ENCODE measurements at places on chromosomes 1 and 21. TPM values are rescaled to one million over a fixed set of nuclear protein-coding genes. Genes with fewer than 3 reads are reported as not detected.

DNA sequence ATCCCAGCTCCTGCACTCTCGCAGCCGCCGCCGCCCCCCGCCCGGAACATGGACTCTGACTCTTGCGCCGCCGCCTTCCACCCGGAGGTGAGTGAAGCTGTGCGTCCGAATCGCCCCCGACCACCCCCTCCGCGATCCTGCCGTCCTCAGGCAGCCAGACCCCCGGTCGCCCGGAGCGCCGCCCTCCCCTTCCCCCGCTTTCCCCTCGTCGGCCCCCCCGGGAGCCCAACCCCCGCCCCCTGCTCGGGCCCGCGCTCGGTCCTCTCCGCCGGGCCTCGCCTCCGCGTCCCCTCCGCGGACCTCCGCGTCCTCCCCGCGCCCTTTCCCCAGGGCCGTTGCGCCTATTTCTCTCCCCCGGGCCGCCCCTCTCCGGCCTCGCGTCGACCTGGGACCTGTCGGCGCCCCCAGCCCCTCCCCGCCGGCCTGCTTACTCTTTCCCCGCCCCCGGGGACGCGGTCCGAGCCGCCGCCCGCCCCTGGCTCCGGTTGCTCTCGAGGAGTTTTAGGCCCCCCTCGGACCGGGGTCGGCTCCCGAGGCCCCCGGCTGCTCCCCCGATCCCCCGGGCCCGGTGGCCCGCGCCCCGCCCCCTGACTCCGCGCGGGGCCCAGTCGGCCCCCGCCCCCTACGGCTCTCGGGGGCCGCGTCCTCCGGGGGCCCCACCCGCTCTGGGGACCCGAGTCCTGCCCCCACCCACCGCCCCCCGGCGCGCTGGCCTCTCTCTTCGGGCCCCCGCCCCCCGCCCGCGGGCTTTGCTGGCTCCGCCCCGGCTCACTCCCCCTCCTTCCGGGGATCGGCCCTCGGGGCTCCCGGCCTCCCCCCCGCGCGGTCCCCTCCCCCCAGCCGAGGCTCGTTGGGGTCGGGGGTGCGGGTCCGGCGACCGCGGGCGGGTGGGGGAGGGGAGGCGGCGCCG is 743 bp downstream of the PHF13 start:
- DNase-seq: peak; percentile 51

DNA sequence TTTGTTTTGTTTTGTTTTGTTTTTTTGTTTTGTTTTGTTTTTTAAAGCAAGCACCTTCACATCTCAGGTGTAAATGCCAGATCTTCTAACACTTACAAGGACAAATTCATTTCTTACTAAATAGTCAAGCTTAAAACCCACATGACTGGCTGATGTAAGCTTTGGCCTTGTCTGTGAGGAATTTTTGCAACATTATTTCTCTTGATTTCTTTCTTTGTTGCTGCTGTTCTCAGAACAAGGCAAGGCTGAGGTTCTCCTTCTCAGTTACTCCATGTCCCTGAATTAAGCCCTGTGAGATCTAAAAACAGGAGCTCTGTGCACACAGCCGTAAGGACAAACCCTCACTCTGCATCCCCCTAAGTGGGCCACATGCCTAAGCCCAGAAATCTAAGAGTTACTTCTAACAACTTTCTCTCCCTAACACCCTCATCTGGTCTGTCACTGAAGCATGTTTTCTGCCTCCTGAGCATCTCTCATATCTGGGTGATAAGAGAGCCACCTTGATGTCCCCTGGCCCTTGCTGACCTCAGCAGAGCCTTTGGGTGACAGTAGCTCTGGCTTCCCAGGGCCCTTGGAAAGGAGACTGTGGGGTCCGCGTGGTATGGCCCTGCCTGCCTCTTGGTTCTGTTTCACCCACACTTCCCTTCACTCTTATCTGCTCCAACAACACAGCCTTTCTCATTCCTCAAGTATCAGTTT is 81.2 kb upstream of the HOOK1 start:
- no peak for DNase-seq

DNA sequence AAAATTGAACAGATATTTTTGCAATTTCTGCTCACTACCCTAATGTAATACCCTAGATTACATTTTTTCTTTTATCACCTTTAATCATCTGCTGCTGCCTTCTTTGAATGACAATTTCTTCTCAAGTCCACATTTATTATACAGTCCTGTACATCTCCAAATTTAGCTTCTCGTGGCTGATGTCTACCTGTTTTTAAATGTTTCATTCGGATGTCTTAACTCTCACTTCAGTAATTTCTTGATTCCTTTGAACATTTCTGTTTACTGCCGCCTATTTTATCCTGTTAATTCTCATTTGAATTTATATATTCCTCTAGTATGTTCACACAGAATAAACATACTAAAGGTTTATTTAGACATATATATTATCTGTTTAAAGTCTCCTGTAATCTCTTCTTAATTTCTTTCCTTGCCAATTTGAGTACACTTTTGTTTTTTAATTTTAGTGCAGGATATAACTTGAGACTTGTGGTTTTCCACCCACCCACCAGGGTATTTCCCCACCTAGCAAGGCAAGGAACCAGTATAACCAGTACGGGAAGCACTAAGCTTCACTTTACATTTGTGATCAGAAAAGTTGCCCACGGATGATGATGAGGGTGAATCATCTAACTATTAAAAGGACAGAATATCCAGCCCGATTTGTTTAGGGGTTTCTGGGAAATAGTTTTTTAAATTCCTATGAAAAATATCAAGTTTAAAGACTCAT is 12.7 kb downstream of the INSL5 start:
- no peak for DNase-seq

DNA sequence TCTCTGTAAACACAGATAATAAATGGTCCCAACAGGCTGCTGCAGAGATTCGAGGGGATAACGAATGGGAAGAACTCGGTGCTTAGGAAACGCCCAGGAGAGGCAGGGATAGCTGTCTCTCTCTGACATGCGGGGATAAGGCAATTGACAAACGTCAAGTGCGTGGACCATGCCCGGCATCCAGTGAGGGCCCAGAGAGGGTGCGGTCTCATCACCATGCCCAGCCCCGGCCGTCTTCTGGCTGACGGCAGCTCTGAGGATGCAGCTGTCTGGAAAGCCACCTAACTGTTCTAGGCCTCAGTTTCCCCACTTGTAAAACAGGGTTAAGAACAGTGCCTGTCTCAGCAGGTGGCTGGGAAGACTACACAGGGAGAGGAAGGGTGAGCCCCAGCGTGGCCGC is 48.1 kb downstream of the ACOT7 start:
- DNase-seq: no peak

GRCh38 chr1:64691626-64692025 is 53.2 kb upstream of the RAVER2 start:
- DNase-seq: no peak

DNA sequence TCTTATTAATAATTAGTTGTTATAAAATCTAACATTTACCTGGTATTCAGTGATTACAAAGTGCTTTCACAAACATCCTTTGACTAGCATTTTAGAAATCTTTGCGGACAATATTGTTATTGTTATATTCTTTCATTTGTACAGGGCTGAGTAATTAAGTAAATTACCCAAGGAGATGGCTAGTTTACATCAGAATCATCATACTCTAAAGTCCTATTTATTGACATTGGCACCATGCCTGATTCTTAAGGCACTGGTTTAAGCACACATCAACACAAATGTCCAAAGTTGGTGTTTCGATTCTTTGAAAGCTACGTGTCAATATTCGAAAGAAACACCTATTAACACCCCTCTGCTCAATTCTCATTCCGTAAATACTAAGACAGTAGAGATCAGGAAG is 424.6 kb upstream of the CHRM3 start:
- DNase-seq: no peak

Gene MYCL
- polyA plus RNA-seq: 10.1 TPM

DNA sequence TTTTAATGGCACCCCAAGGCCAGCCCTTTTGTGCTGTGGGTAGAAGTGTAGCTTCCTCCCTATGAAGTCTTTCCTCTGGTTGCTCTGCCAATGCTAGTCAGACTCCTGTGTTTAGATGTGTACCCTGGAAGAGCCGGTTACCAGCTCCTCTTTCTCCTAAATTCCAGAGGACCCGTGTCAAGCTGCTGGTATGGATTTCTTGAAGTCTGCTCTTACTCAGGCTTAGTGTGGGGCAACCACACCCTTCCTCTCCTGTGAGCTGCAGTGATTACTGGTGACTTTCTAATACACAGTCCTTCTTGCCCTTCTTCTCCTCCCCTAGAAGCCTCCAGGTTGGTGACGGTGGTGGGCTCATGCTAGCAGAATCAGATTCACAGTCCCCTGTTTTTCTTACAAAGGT is 74.1 kb upstream of the AKT3 start:
- no peak for DNase-seq

Data from renal pelvis (tissue), 12 donors.